NCI-H1048 (cell line): ENCODE measurements at places on chromosomes 12 and 14.

- DNase-seq = no peak
These were observed 78.0 kb downstream of the B4GALNT3 start for GRCh38 chr12:537772-538171.

DNA sequence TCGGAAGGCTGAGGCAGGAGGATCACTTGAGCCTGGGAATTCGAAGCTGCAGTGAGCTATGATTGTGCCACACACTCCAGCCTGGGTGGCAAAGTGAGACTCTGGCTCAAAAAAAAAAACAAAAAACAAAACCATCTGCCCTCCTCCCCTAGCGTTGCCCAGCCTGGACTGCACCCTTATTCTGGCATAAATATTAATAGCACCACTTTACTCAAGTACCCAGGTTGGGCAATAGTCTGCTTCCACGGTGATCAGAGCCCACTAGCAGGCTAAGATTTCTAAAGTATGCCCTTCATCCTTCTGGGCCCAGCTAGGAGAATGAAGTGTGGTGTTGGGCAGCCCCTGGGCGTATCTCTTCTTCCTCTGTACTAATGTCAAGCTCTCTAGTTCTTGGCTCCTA lies 33.3 kb downstream of the KCTD10 start:
- no peak for DNase-seq

DNA sequence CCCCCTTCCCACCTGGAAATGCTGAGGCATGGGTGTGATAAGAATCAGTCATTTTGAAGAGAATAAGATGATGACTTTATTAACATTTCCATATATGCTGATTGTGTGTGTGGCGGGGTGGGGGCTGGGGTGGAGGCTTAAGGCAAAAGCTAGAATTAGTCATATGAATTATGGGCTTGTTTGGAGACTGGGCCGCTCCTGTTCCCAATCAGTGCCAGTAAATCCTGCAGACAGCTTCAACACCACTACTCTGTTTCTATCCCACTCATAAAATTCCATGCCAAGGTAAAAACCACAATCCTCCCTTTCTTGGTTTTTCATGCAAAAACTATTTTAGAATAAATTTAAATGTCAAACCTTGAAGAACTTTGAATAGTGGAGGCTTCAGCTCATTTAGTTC lies 29.9 kb upstream of the SLC38A2 start:
- no peak for DNase-seq

GRCh38 chr12:77151030-77151429 lies 85.7 kb upstream of the E2F7 start:
- DNase-seq = no peak

DNA sequence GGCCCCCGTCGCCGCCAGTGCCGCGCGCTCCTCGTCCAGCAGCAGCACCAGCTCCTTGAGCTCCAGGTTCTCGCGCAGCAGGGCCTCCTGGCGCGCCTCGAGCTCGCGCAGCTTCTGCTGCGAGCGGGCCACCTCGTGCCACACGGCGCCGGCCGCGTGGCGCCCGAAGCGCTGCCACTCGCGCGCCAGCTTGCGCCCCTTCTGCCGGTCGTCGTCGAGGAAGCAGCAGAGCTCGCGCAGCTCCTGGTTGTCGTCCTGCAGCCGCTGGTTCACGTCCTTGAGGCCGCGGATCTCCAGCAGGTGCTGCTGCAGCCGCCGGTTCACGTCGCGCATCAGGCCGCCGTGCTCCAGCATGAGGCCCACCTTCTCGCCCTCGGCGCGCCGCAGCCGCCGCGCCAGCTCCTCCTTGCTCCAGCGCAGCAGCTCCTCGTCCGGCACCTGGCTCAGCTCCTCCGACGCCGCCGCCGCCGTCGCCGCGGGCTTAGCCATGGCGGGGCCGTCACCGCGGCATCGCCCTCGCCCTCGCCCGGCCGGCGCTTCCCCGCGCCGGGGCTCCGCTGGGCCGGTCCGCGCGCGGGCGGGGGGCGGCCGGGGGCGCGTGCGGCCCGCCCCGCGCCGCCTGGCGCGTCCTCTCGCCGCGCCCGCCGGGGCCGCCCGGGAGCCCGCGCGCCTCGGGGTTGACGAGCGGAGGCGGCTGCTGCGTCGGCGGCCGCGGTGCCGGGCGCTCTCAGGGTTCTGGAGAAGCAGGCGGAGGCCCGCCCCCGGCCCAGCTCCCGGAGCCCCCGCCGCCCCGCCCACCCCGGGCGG lies at the start of gene CCDC85C:
Gene CCDC85C, minus strand, starts transcription at position 737 of the 807 bp plus-strand sequence. Its CDS starts 248 bp downstream, at position 489.
- peak; percentile 31 for DNase-seq

DNA sequence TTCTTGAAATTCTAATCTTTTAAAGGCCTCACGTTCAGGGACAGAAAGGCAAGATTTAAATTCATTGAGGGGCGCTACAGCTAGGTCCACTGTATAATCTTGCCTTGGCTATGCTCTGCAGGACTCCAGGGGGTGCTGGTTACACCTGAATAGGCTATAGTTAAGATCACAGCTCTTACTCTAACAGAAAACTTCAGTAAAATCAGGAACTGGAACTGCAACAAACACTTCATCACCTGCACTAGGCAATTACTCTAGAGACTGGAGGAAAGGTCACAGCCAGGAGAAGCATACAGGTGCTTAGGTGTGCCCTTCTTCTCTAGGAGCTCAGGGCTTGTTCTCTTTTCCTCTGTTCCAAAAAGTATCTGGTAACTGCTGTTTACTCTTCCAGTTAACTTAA lies 20.9 kb downstream of the SLCO1C1 start:
- no peak for DNase-seq

DNA sequence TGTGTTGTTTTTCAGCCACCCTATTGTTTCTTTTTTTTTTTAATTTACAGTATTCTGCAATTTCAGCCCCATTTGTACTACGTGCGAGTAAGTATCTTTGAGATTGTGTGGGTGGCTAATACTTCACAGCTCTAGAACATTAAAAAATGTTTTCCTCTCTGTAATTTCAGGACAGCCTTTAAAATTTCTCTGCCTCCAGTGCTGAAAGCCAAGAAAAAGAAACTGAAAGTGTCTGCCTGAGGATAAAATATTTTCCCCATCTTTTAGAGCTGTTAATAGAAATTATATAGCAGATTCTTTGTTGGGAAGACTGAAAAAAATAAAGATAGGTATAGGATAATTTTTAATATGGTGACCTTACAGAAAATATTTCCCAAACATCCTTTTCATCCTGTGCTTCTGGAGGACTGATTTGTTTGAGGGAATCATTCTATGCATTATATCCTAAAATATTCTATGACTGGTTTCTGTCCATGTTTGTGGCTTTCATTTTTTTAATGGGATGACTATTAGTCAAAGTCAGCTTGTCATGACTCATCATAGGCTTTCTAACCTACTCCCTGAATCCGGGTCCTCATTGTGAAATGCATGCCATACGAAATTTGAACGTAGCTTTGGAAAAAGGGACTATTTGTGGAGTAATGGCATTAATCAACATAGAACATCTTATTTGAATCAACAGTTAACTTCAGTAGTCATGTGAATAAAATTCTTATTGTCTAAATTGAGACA lies 10.8 kb upstream of the TCTN2 start:
- DNase-seq = no peak

DNA sequence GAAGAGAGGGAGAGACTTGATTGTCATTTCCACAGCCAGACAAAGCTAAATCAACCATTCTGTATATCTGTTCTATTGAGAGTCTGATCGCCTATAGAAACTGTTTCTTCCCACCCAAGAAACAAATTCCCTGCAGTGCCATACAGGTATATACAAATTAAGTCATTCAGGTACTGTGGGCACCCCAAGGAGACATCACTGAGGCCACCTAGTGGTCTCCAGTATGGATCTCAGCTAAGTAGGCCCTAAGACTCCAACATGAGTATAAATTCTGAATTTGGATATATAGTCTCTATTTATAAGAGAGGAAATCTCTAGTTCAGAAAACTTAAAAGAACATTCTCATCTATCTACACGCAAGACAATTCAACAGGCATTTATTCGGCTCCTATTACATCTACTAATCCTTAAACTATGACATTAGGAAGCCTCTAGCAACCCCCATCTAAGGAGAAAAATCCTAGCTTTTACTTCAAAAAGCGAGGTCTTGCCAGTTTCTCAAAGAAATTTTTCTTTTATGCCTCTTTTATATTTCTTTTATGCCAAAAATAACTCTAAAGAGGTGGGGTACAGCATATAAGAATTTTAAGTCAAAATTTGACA lies 62.6 kb downstream of the DCAF5 start:
- no peak for DNase-seq
